KBM-7 (cell line): ENCODE measurements at places on chromosomes 4 and X.

DNA sequence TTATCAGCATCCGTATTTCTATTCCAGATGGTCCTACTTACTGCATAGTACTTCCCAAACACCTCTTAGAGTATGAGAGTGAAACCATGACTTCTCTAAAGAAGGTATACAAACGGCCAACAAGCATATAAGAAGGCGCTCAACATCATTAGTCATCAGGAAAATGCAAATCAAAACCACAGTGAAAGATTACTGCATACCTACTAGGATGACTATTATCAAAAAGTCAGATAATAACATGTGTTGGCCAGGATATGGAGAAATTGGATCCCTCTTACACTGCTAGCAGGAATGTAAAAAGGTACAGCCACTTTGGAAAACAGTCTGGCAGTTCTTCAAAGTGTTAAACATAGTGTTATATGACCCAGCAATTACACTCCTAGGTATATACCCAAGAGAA is 215.3 kb upstream of the CXorf66 start:
- no peak for DNase-seq

- DNase-seq: no peak
These were observed 68.2 kb downstream of the USP9X start for GRCh38 chrX:41153448-41153847.

- peak; percentile 27 for DNase-seq
These were observed 377.1 kb upstream of the HS3ST1 start for GRCh38 chr4:11805842-11806241.

DNA sequence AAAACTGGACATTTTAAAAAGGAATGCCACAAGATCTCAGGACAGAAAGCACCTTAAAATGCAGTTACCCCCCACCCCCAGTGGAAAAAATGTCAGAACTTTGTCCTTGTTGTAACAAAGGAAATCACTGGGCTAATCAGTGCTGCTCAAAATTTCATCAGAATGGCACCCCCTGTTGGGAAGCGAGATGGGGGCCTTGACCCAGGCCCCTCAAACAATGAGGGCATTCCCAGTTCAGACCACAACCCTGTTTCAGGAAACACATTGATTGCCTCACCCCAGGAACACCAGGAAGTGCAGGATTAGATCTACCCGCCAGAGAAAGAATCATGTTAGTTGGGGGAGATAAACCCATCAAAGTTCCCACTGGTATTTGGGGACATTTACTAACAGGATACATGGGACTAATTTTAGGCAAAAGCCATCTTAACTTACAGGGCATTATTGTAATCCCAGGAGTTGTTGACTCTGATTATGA is 16.4 kb downstream of the SPIN2B start:
- no peak for DNase-seq

DNA sequence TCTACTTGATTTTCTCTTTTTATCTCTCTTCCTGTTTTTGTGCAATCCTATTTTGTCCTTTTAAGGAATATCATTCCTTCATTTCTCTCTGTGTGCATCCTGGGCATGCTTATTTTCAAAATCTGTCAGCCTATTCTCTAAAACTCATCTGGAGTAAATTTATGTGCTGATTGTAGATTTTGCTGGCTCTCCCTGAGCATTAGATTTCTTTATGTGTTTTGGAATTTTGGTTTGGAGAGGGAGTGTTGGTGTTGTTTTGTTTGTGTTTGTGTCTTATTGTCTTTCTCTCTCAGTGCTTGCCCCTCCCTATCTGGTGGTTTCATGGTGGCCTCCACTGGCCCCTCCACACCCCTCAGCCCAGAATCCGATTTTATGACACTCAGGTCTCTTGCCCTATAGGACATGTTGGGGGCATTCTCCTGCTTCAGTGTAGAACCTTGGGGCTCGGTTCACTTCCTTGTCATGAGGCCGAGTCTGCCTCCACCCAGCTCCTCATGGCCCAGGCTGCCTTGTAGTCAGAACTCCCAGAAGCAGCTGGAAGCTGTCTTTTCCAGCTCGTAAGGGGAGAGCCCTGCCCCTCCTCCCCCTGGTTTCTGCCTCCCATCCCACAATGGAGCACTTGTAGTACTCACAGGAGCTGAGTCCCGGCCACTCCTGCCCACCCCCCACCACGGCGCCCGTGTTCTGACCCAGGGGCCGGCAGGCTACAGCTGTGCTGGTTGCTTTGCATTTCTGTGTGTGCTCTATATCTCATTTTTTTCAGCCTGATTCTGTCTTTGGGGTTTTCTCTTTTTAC is 24.5 kb upstream of the PJA1 start:
- no peak for DNase-seq

DNA sequence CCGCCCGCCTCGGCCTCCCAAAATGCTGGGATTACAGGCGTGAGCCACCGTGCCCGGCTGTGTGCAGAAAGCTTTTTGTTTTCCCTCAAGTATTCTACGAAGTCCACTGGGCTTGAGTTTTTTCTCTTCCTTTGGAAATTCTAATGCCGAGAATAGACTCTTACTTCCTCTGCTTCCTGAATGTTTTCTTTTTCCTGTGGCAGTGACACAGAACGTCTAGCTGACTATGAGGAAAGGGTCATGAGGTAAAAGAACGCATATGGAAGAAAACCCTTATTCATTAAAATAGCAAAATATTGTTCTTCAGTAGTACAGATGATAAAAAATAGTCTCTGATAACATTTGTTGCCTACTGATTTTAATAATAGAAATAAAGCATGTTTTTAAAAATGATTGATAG is 4.9 kb upstream of the SLC25A4 start:
- DNase-seq: no peak

DNA sequence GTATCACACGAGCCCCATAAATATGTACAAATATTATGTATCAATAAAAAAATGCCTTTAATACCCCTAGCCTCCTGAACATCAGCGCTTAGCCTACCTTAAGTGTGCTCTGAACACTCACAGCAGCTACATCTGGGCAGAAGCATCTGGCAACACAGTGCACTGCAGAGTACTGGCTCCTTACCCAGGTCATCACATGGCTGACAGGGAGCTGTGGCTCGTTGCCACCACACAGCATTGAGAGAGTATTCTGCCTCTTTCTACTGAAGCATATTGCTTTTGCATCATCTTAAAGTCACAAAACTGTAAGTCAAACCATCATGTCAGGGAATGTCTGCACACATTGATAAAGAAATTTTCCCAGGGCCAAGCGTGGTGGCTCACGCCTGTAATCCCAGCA is 55.2 kb downstream of the TRIML1 start:
- no peak for DNase-seq

- DNase-seq: no peak
These were observed 921.8 kb upstream of the INTU start for GRCh38 chr4:126710935-126711334.

GRCh38 chrX:21975812-21976211 is 35.3 kb downstream of the SMS start:
- peak; percentile 35 for DNase-seq

- no peak for DNase-seq
These were observed 4.8 kb downstream of the CAPN6 start for GRCh38 chrX:111265486-111265885.

DNA sequence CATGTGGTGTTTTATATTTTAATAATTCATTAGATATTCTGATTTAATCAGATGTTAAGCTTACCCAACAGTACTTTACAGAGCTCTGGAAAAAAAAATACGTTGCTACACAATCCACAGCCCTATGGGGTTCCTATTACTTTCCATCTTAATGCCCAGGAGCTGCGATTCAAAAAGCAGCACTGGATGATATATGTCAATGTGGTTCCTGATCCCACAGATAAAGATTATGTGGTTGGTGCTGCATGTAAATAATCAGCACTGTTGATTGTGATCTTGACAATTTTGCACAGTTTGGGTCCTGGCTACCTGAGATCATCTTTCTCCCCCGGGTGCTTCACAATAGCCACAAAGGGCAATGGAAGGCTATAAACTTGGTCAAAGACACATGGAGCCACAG is 72.7 kb upstream of the DCLK2 start:
- no peak for DNase-seq

DNA sequence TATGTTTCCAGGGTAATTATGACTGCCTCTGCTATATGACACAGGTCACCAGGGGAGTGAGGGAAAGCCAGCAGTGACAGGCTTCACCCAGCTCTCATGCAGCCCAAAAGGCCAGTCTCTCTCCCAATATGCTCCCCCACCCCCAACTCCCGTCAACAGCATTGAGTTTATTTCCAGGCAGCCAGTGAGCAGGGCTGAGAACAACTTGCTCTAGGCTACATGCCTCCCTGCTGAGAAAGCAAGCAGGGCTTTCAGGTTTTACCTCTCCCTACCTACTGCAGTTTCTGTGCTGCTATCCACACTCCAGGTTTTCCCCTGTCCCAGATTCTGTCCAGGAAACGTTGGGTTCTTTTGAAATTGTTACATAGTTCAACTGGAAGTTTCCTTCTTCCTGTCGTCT is 291.4 kb downstream of the PABPC4L start:
- DNase-seq: no peak

- peak; percentile 31 for DNase-seq
These were observed 139.6 kb downstream of the SPRY1 start for GRCh38 chr4:123536225-123536624.

- no peak for DNase-seq
These were observed 20.2 kb downstream of the EPGN start for GRCh38 chr4:74328501-74328900.

DNA sequence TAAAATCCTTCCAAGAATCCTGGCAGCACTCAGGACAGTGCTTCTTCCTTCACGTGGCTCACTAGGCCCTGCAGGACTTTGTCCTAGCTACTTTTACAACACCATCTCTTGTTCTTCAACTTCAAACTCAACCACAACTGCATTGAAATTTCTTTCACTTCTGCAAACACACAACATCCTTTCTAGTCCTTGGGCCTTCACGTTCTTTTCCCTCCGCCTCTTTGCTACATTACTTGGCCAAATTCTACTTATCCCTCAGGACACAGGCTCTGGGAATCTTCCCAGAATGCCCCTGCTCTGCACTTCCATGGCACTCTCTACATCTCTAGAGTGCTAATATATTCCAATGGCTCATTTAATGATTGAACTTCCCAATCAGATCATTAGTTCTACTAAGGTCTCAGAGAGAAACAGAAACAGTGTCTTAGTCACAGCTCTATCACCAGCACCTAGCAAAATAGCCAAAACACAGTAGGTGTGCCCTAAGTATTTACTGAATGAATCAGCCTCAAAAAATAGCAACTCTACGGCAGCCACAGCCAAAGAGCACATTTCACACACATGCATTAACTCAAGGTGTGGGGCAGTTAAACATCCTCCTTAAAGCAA is 73.3 kb downstream of the MANBA start:
- no peak for DNase-seq

GRCh38 chrX:13383907-13384306 is 64.1 kb upstream of the ATXN3L start:
- DNase-seq: no peak

GRCh38 chr4:35201403-35201802 is 1042.9 kb downstream of the ARAP2 start:
- no peak for DNase-seq

DNA sequence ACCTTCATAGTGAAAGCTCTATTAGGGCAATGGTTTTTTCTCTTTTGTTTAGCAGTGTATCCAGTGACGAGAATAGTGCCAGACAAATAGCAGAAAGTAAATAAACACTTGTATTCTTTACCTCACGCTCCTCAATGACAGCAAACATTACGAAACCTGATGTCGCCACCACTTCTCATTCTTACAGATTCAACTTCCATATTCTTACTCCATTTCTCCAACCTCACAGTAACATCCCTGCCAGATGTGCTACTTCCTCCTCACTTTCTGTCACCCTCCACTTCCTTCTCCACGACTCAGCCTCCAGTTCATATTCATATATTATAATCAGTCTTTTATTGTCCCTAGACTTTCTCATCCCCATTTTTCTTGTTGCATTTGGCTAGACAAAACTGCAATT is 1956.2 kb upstream of the AGA start:
- peak; percentile 15 for DNase-seq

DNA sequence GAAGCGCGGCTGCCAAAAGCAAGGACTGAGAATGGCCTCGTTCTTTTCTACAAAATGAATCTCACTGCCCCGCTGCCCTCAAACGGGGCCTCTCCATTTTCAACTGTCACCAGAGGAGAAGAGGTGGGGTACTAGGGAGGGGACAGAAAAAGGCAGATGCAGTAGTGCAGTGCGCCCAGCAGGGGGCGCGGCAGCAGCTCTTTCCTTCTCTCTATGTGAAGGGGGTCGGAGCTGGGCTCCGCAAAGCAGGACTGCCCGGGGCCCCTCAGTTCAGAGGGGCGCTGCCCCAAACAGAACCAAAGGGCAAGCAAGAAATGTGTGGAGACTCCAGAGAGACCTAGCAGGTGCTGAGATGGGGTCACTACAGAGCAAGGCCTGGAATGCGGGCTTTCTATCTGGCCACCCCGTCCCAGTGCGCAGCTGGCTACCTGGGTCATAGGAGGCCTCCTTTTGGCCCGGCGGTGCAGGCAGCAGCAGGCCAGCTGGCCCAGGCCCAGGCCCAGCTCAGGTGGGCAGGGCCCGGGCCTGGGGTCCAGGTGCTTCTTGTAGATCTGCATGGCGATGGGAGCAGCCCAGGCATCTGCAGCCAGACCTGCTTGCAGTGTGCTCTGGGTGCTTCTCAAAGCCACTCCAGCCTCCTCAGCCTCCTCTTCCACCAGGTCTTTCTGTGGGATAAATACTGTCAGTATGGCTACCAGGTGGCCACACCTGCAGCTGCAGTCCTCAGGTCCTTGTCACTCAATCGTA is 5.9 kb downstream of the IRAK1 start:
- DNase-seq: peak; percentile 79
